Right hindlimb (tissue), 1 donor: ENCODE measurements at places on chromosomes 6 and 20.
A peak's percentile ranks its signal among the peaks of the same experiment; 100 is the strongest.

DNA sequence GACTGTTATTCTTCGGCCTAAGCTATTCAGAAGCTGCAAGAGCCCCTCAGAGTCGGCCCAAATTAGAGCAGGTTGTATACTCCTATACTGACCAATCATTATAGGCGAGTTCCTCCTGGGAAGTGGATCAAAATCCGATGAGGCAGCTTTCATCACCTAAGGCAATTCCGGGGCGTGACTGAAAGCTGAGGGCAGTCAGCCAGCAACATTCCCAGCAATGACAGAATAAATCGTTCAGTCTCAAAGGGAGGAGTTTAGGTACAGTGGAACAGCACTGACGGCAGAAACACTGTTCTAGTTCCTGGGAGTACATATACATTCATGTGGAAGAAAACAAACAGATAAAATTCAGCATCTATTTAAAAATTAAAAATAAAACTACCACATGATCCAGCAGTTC lies 10.8 kb downstream of the HLA-DQB2 start:
- no peak for DNase-seq

GRCh38 chr20:18066421-18067333 lies 9.0 kb upstream of the OVOL2 start:
- DNase-seq, result no peak

- DNase-seq, result no peak
These were observed 60.6 kb upstream of the NCOA3 start for GRCh38 chr20:47440857-47441773.

DNA sequence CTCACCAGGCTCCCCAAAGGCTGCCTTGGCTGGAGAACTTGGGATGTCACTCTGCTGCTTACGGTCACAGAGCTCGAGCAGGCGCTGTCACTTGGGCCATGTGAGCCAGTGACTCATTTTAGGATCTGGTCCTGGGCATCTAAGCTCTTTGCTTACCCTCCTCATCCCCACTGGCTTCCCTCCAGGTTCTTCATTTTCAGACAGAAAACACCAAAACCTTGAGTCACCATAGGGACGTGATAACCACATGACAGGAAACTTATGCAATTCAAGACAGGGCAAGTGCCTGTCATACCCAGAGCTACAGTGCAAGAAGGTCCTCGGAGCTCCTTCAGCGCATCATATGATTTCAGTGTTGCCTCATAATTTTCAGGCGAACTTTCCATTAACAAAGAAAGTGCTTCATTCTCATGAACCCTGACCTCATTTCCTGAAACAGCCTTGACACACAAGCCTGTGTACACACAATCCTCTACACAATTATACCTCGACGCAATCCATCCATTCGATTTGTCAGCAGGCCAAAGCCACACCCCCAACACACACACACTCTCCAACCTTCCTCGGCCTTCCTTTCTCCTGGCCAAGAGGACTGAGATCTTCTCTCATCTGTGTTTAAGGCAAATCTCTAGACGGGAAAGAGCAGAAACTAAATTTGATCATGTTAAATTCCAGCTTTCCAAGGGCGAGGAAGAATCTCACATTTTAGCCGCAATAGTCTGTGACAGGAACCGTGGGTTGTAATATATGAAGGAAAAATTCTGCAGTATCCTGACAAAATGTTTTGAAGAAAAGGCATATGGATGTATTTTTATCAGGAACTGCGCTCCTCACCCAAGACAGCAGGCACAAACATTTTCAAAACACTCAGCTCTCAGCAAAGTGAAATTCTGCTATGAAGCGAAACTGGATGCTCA lies 25.3 kb downstream of the TBC1D7 start:
- no peak for DNase-seq

DNA sequence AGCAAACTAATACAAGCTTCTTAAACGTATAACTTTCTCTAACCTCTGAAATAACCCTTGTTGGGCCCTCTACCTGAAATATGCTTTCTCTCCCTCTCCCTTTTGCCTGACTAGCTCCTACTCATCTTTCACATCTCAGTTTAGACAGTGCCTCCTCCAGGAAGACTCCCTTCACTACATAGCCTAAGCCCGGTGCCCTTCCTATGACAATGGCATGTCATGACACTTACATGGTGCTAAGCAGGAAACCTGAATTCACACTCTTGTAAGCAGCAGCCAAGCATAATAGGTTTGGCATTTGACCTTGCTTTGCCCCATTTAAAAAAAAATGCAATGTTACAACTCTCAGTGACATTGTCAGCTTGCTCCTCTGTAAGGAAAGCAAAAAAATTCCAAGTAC lies 33.1 kb upstream of the FBXL4 start:
- DNase-seq, result no peak

DNA sequence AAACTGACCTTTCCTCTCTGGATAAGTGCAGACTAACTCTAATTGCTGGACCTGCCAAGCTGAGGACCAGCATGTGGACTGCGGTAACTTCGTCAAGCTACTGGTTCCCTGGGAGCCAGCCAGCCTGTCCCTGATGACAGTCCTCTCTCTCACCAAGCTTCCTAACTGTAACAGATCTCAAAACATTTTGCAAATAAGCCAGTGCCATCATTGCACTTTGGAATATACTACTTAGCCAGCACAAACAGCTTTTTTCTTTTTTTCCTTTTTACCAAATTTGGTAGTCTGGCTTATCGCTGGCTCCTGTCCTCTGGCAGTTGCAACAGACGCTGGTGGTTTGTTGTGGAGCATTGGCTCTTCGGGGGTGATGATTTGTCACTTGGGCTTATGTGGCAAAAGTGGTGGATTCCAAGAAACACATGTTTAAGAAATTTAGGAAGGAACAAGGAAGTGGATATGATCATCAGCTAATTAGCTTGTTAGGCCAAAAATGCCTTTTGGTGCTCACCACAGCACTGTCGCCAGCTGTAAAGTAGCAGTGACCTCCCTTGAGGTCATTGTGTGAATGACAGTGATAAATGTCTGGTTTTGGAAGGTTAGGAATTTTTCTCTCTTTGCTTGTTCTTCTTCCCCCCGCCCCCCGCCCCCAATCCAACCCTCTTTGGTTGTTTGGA lies 171.7 kb downstream of the CLIC5 start:
- peak; percentile 20 for DNase-seq

DNA sequence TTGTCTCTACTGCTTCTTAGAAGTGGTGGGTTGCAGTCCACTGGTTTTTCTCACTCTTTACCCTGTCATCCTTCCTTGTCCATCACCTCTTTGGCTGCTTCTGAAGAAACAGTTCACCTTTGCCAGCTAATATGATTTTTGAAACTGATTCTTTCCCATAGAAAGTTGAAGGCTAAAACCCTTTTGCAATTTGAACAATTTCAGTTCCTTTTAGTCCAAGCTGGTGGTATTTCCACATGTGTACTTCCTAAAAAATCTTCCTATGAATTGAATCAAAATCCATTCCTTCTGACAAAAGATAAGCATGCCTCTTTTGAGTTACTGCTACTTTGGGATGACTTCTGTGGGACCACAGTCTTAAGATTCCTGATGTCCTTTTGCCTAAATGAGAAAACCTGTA lies 210.0 kb upstream of the MAN1A1 start:
- no peak for DNase-seq

DNA sequence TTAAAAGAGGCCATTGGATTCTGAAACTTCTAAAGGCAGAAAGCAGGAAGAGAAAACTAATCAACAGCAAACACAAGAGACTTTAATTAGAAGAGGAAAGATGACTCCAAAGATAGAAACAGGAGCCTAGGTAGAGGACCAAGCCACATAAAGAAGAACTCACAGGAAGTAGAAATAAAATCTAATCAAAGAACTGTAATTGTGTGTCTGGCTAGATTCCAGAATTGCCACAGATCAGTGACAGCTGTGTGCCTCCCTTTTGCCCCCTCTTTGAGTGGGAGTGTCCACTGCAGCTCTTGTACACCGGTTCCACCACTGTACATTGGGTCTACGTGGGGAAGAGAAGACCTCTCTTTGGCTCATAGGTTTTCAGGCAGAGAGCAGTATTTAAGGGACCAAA lies 22.3 kb upstream of the THEMIS start:
- DNase-seq, result no peak

GRCh38 chr6:33455051-33455450 lies 675 bp downstream of the ZBTB9 start:
- DNase-seq, result no peak

DNA sequence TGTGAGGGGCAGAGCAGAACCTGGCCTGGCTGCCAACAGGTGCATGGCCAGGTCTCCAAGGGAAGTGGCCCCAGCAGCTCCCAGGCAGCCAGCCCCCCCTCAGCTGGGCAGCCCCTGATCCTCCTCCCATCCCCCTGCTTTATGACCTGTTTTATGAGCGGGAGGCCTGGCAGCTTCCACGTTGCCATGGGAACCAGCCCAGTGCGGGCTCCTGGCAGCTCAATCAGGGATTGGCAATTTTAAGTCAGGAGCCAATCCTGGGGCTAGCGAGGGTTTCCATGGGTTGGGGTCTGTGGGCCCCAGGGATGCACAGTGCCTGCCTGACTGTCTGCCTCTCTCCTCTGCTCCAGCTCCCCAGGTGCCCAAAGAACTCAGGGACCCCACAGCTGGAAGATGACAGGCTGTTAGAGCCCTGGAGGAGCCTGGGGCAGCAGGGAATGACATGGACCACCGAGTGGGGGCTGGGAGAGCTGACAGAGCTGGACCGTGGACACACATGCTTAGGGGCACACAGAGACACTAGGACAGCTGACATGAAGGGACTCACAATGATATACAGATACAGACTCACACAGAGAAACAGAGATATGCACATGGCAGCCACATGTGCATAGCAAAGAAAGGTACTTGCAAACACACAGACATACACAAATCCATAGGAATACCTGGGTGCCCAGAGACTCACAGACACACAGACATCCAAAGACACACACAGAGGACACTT lies 56.5 kb upstream of the SIRPA start:
- no peak for DNase-seq

DNA sequence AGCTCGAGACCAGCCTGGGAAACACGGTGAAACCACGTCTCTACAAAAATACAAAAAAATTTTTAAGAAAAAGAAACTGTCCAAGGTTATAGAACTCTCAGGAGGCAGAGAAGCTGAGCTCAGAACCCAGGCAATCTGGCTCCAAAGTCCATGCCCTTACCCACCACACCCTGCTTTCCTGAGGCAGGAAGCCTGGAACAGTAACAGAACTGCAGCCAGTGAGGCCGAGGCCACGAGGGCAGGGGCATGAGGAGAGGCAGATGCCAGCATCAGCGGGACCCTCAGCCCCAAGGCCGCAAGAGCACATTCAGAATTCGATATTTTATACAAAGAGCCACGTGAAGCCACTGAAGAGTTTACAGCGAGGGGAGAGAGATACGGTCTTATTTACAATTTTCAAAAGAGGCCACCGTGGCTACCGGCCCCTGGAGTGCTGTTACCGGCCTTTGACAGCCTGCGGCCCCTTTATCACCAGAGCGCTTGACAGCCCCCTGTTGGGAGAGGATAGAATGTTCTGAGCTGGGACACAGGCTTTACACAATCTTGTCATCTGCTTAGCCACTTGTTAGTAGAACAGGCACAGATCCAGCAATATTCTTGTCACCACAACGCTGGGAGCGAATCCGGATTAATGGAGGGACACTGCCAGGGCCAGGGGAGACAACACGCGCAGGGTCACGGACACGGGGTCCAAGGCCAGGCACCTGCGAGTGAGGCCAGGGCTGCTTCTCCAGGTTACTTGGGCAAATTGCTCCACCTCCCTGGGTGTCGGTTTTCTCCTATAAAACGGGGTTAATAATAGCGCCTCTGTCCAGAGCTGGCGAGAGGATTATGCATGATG lies 5.6 kb downstream of the SPATA2 start:
- DNase-seq, result no peak

- no peak for DNase-seq
These were observed 86.1 kb downstream of the LINC00237 start for GRCh38 chr20:21019814-21020658.

- DNase-seq, result no peak
These were observed 496.7 kb downstream of the BMP2 start for GRCh38 chr20:7264137-7264536.

DNA sequence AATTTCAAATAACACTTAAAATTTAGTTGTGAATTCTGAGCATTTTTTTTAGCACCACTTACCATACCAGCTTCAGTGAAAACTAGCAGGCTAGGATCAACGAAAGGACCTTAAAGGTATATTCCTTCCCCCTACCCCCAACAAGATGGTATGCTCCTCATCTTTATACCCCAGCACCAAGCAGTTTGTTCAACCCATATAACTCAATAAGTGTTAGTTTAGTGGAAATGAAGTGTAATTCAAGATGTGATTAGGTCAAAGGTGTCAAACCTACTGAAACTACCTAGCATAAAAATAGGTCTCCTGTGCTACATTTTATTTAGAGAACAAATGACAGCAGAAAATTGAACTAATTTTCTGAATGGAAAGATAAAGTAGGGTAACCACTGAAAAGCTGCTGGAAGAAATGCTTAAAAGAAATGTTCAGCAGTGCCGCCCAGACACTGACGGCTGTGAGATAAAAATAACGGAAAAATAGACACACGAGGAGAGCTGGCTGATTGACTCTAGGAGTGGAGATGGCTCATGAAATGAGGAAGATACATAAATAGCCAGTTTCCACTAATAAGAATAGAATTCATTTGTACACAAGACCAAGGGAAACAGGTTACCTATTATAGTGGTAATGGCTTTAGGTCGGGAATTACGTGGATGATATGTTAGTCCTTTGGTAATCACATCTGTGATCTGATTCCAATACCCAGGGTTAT lies 94.8 kb downstream of the IPCEF1 start:
- no peak for DNase-seq

- peak; percentile 92 for DNase-seq
These were observed at the start of gene STX7 for GRCh38 chr6:132512638-132513632. TSS of gene STX7 (minus strand) at chr6:132513116. CDS start at chr6:132503530, 9,586 bp downstream.

DNA sequence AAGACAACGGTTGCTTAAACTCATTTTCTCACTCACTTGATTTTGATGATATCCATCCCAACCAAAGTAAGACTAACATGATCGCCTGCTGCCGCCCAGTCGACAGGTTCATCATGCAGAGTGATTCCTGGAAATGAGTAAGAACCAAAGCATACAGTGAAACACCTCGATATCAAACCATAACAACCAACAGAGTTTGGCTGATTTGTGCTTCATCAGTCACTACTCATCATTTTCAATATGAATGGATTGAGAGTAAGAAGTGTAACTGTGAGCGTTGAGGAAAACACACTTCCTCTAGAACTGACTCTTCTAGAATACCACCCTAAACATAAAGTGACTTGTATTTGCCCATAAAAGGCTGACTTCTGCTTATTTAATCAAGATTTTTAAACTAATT lies 29.2 kb upstream of the ALDH8A1 start:
- DNase-seq, result no peak

GRCh38 chr6:66226109-66226508 lies 519.1 kb upstream of the EYS start:
- no peak for DNase-seq
